ENCODE measurements at places on chromosomes 4 and X.
A peak's percentile ranks its signal among the peaks of the same experiment; 100 is the strongest.

GRCh38 chr4:46931981-46932380, 22.9 kb upstream of the COX7B2 start:
- DNase-seq = no peak

DNA sequence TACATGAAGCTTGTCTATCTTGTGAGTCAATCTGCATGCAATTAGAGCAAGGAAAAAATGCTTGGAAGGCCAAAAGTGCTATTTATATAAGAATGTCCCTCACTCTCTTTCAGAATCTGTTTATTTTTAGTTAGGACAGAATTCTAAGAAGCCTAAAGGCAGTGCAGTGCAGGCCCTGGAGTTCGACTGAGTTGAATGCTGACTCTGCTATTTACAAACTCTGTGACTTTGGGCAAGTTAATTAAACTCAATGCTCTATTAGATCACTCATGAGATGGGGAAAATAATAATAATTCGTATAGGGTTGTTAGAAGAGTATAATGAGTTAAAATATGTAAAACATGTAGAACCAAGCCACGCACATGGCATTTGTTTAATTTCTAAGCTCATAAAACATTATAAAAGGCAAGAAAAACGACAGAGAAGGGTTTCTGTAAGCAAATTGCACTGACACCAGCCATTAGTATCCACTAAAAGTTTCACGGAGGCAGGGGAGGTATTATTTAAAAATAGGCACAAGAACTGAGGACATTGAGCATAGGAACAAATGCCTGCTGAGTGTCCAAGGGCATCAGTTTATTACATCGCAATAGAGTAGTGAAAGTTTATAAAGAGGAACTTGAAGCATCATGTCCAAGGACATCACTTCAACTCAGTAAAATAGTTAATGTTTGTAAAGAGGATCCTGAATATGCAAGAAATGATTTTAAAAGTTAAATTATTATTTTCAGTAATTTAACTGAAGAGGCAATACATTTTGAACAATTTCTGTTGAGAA, 115.0 kb upstream of the INPP4B start:
- no peak for DNase-seq

GRCh38 chrX:38117485-38117884, 103.2 kb downstream of the SRPX start:
- DNase-seq = no peak

DNA sequence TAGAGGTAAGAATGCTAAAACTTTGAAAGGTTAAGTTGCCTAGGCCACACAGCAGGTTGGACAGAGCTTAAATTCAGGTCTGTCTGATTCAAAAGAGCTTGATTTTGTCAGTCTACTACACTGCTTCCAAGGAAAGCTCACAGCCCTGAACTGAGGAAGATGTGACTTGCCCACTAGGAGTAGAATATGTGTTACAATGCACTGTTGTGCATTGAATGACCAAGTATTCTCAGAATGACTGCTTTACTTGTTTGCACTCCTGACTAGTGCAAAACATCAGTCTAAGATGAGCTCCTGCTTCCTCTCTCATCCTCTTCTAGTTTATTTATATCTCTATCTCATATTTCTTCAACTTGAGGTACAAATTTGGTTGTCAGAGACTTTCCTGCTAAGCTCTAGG, 56.2 kb downstream of the AWAT2 start:
- no peak for DNase-seq

DNA sequence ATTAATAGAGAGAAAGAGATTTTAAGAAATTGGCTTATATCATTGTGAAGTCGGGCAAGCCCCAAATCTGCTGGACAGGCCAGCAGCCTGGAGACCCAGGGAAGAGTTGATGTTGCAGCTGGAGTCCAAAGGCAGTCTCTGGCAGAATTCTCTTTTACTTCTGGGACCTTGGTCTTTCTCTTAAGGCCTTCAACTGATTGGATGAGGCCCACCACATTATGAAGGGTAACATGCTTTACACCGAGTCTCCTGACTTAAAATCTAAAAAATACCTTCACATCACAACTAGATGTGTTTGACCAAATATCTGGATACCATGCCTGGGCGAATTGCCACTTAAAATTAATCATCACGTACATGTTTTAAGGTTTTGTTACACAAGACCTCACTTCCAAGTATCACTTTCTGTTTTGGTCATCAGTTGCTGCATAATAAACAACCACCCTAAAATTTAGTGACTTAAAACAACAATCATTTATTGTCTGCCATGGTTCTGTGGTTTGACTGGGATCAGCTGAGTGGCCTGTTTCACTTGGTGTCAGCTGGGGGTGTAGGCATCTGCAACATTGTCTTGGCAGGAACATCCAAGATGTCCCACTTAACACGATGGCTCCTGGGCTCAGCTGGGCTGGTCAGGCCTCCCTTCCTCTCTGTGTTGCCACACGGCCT, 3.4 kb downstream of the CD38 start:
- no peak for DNase-seq

DNA sequence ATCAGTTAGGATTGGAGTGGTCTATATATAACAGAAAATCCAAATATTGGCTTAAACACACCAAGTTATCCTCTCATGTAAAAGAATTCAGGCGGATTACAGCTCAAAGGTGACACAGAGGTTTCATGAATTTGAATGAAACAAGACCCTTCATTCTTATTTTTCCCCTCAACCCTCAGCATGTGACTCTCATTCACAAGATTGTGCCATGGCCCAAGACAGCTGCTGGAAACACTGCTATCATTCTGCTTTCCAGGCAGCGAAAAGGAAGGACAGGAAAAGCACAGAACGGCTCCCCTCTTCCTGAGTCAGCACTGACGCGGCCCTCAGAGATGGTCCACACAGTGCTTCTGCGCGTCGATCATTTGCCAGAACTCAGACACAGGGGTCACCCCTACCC, 891.0 kb upstream of the FRG1 start:
- no peak for DNase-seq

DNA sequence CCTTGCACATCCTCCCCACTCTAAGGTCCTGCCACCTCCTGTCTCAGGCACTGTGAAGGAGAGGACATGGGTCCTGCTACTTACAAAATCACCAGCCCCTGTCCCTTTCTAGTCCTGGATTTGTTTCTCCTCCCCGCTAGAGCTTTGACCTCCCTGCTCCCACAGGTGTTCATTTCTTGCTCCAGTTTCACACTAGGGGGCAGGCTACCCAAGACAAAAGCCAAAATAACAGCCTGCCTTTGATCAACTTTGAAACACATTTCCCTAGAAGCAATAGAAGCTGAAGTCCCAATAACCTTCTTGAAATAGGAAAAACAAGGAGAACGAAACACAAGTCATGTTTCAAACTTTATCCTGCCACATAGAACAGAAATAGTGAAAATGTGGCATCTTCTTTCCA, 164.4 kb downstream of the QDPR start:
- peak; percentile 9 for DNase-seq

GRCh38 chr4:185101354-185101890, 41.6 kb upstream of the SLC25A4 start:
- DNase-seq = no peak

- no peak for DNase-seq
Observed at GRCh38 chr4:62408454-62408853, 1208.3 kb downstream of the ADGRL3 start.

GRCh38 chr4:169175035-169175434, 95.7 kb downstream of the SH3RF1 start:
- DNase-seq = no peak

- no peak for DNase-seq
Observed at GRCh38 chr4:137794764-137795254, 262.5 kb upstream of the PCDH18 start.

DNA sequence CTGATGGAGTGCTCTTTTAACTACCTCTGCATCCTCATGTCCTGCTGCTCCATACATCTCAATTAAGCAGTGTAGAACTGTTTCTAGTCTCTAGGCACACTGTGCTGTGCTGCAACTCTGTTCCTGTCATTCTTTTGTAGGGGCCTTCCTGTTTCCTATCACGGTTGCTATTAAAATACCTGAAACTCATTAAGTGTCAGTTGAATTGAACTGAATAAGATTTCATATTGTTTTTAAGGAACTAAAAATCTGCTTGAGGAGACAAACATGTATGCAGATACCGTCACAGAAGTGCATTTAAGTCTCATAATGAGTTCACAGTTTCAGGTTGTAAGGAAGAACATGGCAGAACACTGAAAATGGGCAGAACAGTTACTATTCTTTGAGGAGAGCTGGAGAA, 170.1 kb downstream of the LARP7 start:
- DNase-seq = no peak

- DNase-seq = no peak
Observed at GRCh38 chrX:108735679-108736508, 469 bp downstream of the IRS4 start.

GRCh38 chr4:113447769-113448168, 313.8 kb downstream of the CAMK2D start:
- no peak for DNase-seq

GRCh38 chr4:110754716-110755115, 131.8 kb upstream of the PITX2 start:
- DNase-seq = no peak

GRCh38 chrX:153530411-153531129, 13.1 kb downstream of the ATP2B3 start:
- no peak for DNase-seq

GRCh38 chr4:181008164-181008563, 1235.0 kb upstream of the TENM3 start:
- DNase-seq = no peak

All from stimulated activated CD8-positive, alpha-beta memory T cell treated with anti-CD3 and anti-CD28 coated beads, Interleukin-4, amount 100 ng/mL, for 24 hours (primary cell).